ENCODE measurements at places on chromosomes 1 and 21.
A peak's percentile ranks its signal among the peaks of the same experiment; 100 is the strongest.

GRCh38 chr1:152870831-152871730 lies 7.0 kb upstream of the SMCP start:
- peak; percentile 38 for DNase-seq

DNA sequence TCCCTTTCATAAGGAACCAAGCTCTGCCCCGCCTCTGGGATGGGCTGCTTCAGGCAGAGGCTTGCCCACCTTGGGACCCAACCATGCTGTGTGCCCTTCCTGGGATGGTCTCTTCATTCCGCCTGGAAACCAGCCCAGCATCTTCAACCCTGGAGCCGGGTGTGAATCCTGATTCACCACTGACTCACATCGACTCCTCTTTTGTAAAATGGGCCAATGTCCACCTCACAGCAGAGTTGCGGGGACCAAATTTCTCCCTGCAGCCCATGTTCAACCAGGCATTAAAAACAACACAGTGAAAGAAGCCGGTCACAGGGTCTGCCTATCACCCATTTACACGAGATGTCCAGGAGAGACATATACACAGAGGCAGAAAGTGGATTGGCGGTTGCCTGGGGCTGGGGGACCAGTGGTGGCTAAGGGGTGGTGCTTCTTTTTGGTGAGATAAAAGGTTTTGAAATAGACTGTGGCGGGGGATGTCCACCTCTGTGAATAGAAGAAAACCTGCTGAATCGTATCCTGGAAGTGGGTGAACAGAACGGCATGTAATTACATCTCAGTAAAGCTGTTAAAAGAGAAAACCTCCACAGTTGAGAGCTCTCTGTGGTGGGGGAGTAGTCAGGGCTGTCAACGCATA lies 6.9 kb upstream of the GPR153 start:
- no peak for DNase-seq

DNA sequence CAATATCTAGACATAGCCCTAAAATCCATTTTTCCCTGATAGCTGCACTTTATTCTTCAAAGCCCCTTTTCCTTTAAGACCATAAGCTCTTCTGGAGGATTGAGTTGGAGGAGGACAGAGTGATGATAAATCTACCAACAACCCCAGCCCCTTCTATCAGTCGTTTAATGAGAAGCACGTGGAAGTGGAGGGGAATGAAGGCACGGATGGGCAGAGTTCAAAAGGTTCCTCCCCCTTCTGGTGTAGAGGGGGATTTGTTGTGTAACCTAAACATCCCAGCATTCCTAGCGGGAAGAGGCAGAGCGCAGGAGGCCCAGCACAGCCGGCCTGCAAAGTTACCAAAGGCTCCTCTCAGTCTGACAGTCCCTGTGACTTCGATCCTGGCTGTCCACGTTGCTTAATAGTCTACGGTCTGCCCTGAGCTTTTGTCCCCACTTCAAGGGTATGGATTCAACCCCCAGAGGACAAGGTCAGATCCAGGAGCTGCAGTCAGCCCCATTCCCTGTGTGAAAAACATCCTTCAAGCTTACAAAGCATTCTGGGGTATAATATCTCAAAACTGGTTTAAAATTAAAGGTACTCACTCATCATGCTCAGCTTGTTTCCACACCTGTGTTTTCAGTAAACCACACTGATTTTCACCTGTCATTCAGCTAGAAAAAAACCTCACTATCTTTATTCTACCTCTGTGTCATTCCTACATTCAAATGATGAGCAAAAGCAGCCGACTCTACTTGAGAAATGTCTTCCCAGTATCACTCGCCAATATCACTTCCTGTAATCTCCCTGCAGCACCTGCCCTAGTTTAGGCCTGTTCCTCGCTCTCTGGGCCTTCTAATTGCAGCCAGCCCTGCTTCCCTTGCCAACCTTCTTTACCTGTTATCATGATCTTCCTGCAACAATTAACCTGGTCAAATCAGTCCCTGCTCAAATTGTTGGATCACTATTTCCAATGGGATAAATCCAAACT lies 117.9 kb downstream of the PLPP3 start:
- peak; percentile 37 for DNase-seq

DNA sequence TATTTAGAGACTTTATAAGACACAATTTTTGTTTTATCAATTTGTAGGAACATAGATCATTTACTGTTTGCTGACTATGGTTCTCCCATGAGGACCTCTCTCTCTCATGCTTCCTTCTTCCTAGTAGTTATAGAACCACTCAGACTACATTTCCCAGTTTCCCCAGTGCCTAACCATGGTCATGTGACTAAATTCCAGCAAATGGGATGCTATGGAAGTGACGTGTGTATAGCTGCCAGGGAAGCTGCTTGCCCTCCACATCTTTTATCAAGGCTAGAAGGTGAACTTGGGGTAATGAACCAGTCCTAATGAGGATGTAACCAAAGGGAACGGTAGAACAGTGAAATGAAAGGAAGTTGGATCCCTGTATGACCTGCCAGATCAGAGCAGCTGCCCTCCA lies 184.0 kb downstream of the MIS18A start:
- DNase-seq: peak; percentile 32

GRCh38 chr21:16879479-16879878 lies 633.4 kb upstream of the CXADR start:
- DNase-seq: no peak

- DNase-seq: no peak
Measured at GRCh38 chr1:189463166-189463565, 1014.5 kb downstream of the BRINP3 start.

DNA sequence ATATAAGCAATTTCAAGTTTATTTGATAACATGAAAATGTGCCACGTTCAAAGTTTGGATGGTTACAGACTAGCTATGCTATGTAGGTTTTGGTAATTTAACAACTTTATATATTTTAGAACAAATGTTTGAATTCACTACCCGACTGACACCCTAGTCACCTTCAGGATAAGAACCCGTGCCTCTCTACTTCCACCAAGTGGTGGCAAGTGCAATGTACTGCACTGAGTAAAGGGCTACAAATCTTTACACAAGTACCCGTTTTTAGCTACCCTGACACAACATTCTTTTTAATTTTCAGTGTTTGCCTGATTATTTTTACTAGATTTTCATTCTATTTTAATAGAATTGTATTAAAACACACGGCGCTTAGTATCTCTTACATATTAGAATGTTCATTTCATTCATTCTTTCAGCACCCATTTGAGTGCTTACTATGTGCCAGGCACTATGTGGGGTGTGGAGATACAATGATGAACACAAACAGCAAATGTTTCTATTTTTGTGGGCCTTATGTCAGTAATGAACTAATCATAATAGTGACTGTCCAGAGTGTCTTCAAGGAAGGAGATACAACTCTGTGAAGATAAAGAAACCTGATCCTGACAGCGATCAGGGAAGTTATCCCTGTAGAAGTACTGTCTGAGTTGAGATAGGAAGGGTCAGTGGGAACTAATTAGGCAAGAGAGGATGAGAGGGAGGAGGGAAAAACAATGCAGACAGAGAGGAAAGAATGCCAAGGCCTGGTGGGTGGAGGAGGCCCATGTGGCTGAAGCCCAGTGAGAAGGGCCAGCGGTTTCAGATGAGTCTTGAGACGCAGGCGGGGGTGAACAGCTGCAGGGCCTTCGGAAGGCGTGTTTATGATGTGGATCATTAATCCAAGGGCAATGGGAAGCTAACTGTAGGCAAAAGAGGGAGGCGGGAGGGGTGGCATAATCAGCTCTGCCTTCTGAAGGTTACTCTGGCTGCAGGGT lies 3.8 kb downstream of the LCA5L start:
- DNase-seq: peak; percentile 69

DNA sequence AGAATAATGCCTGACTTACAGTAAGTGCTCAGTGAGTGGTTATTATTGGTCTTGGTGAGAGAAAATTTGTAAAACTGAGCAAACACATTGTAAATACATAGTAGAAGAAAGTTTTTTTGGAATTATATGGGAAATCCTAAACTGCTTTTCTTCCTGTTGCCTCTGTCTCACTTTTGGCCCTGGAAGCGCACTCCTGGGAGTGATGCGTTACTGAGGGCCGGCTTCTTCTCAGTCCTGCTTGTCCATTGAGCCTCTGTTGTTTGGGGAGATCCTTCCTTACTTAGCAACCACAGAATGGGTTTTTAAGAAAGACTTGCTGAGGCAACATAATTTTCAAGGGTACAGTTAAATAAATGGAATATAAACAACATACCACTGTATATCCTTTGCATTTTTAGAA lies 166.0 kb downstream of the EDEM3 start:
- no peak for DNase-seq

- DNase-seq: peak; percentile 92
Measured at GRCh38 chr1:110756506-110756905, 81.8 kb upstream of the KCNA3 start.

DNA sequence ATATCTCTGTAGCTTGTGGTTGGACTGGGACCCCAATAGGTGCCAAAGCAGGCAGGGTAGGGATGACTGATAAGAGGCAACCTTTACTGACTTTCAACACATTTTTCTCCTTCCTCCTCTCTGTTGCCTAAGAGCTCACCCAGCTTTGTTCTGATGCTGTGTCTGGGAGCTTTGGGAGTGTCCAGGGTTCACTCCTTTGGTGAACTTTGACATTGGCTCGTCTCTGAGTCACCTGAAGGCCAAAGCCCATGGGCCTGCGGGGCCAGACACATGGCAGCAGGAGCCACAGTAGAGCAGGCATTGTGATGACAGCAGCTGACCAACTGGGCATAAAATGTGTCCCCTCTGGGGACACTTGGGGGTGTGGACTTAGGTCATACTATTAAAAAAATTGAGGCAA lies 99.5 kb upstream of the ZNF644 start:
- DNase-seq: no peak

GRCh38 chr1:222167896-222168295 lies 380.0 kb downstream of the HHIPL2 start:
- no peak for DNase-seq

- no peak for DNase-seq
Measured at GRCh38 chr1:185400052-185400451, 83.0 kb upstream of the IVNS1ABP start.

GRCh38 chr1:206098242-206098919 lies 18.8 kb downstream of the AVPR1B start:
- no peak for DNase-seq

GRCh38 chr1:175808999-175809398 lies 65.6 kb upstream of the TNR start:
- DNase-seq: no peak

Measured in DMS53 (cell line).